ENCODE measurements at places on chromosomes 3 and 15.

DNA sequence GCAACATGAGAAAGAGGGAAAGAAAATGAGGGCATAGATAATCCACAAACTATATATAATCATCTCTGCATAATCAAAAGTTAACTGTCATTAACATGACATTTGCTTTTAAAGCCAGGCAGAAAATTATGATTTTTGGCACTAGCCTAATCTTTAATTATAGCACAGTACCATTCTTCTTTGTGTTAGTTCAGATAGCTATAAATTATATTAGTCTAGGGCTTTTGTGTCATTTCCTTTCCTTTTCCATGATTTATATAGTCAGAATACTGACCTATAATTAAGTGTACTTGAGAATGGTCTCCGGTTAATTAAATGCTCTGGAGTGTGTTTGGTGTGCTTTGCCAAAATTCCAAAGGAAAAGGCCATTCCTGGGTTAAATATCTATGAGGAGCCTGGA is 441.9 kb upstream of the THRB start:
- DNase-seq, result no peak

GRCh38 chr15:33215941-33216872 is 21.7 kb upstream of the FMN1 start:
- DNase-seq, result peak; percentile 27

DNA sequence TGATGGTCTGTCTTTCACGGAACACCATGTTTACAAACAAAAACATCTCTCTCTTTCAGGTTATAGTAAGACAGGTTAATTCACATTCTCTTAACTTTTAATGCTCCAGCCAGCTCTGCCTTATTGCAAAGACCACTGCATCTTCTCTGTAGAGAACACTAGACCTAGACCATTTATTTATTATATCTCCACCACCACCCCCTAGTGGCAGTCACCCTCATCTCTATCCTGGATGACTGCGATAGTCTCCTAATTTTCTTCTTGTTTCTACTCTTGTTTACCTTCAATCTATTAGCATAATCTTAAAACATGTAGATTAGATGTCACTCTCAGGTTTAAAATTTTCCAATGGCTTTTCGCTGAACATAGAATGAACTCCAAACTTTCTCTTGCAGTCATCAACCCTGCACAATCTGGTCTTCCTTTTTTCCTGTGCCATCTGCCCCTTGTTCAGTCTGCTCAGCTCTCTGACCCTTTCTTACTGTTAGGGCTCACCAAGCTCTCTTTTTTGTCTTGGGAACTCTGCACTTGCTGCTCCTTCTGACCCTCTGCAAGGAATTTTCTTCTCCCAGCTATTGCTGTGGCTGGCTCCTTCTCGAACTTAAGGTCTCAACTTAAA is 155.6 kb downstream of the SQOR start:
- DNase-seq, result peak; percentile 21

DNA sequence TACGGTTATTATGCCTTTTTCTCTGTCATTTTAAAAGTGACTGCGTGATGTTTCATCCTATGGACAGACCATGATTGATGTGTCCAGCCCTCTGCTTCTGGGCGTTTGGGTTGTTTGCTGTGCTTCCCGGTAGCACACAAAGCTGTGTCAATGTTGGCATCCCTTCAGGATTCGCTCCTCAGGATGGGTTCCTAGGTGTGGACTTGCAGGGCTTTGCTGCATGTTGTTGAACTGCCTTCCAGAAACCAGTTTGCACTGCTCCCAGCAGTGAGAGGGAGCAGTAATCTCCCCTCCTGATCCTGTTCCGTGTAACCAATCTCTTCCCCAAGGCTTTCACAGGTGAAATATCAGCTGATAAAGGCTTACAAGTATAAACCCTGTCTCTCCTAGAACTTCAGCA is 787 bp downstream of the TRPM1 start:
- DNase-seq, result no peak

- DNase-seq, result no peak
Measured at GRCh38 chr15:27576576-27576975, 522.5 kb downstream of the OCA2 start.

- DNase-seq, result no peak
Measured at GRCh38 chr3:123357275-123357674, 91.6 kb downstream of the ADCY5 start.

GRCh38 chr15:41401904-41402267 is 410 bp downstream of the NDUFAF1 start:
- no peak for DNase-seq

DNA sequence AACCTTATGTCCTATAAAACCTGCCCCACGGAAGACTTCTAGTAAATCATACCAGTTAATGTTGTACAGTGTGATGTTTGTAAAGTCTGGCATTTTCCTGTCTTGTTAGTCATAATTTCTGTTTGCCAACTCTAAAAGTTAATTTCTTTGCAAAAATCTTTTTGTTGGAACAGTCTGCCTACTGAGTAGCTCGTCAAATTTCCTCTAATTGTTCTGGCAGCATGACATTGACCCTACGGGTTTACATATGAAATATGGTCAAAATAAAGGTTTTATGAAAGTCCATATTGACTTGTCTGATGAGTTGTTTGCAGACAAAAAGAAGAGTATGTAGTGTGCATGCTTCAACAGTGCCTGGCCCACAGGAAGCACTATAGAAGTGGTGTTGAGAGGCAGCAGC is 79.8 kb upstream of the SOX2 start:
- DNase-seq, result no peak

- peak; percentile 73 for DNase-seq
Measured at GRCh38 chr3:146163584-146163983, 2.6 kb upstream of the PLOD2 start.

- DNase-seq, result no peak
Measured at GRCh38 chr3:17088602-17089313, 204.0 kb downstream of the PLCL2 start.
